HS-5 (cell line): ENCODE measurements at places on chromosomes 11 and 22.

DNA sequence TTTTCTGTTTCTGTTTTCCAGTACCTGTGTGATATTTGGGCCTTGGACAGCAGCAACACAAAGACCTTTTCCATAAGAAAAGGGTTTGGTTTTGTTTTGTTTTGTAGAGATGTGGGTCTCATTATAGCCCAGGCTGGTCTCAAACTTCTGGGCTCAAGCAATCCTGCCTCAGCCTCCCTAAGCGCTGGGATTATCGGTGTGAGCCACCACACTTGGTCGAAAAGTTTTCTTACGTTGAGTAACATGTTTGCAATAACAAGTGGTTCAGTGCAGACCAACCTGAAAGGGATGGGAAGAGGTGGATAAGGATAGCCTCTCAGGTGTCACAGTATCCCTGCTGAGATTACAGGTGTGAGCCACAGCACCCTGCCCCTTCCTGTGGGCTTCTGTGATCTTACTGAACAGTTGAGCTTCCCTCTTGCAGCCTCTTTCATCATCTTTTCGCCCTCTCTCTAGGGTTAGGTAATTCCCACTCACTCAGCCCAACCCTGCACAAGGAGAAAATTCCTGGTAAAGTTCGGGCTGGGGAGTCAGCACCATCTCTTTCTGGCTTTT, 3.5 kb upstream of the MRPL48 start:
- no peak for DNase-seq

DNA sequence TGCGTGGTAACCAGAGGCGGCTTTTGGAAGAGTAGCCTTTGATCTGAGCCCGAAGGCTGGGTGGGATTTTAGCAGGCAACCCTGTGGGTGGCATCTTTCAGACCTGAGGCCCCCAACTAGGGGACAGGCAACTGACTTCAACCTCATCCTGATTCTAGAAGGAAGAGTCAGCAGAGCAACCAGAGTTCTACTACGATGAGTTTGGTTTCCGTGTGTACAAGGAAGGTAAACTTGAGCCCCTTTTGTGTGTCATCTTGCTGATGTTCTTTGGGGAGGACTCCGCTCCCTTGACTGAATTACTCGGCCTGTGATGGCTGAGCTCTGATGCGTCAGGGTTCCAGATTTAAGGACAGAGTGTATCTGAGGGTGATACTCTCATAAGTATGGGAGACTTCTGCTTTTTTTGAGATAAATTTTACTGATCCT, 31.6 kb downstream of the SGSM3 start:
- DNase-seq = no peak

- DNase-seq = peak; percentile 61
These were observed 1.2 kb upstream of the CCDC86 start for GRCh38 chr11:60840470-60841430.

DNA sequence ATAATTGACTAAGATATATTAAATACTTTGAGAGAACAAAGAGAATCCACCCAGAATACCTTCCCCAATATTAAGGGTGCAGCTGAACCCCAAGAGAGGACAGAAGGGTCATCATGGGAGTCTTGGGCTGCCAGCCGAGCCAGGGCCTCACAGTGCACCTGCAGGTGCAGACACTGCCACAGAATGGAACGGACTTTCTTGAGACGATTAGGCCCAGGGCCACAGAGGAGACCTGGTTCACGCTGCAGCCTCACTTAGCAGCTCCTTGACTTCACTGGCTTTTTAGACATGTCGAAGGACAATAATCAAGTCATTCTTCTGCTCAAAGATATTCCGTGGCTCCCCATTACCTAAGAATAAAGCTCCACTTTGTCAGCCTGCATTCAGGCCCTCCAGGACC, 100.6 kb downstream of the PHF21B start:
- no peak for DNase-seq

DNA sequence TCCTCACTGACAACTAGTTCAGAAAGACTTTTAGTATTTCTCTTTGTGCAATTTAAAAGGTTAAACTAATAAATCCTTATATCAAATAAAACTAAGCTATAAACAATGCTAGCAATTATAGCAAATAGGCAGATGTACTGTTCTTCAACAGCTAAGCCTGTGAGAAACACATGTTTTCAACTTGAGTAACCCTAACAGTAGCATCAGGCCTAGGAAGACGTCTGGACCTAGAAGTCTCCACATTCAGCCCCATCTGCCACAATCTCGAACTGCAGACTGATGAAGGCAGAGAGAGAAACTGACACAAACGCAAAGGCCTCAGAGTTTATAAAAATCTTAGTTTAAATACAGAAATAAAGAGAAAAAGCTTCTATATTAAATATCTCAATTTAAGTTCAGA, 2.5 kb downstream of the ST13 start:
- DNase-seq = no peak

- peak; percentile 22 for DNase-seq
These were observed 126.3 kb downstream of the LUZP2 start for GRCh38 chr11:24623121-24623520.

GRCh38 chr11:9470765-9471164, 10.0 kb downstream of the ZNF143 start:
- no peak for DNase-seq

DNA sequence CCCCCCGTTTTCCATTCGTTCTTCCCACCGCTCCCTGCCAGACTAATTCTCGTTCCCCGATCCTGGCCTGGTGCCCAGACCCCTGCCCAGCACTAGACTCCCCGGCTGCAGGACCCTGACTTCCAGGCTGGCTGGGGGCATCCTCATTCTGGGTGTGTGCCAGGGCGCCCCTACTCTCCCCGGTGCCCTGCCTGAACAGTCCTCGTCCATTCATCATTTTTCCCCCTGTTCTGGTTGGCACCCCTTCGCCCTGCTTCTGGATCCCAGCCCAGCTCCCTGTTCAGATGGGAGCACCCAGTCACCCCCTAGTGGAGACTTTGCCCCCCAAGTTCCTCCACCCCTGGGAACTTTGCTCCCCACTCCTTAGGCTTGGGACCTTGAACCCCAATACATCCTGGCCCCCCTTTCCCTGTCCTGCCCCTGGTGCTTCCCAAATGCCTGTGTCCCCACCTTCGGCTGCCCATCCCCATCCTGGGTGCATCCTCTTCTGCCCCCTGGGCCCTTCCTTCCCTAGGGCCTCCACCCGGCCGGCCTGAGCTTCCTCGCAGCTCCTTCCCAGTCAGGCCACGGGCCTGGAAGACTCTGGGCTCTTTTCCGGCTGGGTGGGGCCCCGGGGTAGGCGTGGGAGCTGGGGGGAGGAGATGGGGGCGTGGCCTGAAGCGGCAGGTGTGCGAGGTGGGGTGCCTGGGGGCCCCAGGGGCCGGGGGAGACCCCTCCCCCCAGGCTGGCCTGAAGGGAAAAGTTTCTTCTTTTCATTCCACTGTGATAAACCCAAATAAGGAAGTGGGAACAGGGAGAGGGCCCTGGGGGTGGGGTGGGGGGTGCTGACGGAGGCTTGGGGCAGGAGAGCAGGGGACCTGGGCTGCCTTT, 908 bp downstream of the PLCB3 start:
- DNase-seq = no peak

DNA sequence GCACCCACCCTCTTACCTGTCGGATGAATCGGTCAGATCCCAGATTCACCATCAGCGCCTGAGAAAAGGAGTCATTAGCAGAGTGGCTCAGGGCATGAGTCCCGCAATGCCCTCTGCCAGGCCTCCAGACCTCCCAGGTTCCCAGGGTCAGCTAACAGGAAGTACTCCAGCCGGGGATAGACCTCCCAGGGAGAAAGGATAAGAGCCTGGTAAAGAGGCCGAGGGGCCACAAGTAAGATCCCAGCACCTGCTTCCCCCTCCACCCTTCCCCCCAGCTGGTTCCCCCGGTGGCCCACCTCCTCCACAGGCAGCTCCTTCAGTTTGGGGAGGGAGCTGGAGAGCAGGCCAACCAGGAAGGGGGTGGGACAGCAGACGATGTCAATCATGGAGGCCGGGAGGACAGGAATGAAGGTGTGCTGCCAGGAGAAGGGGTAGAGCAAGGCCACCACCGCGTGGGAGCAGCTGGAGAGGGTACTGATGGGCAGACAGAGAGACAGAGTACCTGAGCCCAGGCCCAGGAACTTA, 16.4 kb downstream of the RPL27A start:
- no peak for DNase-seq

GRCh38 chr22:29610780-29611179, 7.3 kb downstream of the NF2 start:
- no peak for DNase-seq

- no peak for DNase-seq
These were observed 7.6 kb downstream of the TMPRSS5 start for GRCh38 chr11:113698515-113698914.

- peak; percentile 38 for DNase-seq
These were observed 27.0 kb downstream of the P4HA3 start for GRCh38 chr11:74284466-74284865.

DNA sequence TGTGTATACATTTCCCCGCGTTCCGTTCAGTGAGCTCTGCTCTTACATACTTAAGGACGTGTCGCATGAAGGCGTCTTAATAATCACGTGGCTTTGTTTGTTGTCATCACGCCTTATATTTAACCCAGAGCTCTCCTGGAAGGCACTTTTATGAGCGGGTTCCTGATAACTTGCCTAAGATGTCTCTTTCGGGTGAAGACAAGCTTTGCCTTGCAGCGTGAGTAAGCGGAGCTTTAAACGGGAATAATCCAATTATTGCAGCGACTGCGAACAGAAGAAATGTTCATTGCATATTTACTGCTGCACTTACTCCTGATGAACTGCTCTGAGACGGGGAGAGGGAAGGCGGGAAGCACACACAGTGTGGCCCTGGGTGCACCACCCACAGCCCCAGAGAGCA, 1128.2 kb downstream of the BRD1 start:
- no peak for DNase-seq

DNA sequence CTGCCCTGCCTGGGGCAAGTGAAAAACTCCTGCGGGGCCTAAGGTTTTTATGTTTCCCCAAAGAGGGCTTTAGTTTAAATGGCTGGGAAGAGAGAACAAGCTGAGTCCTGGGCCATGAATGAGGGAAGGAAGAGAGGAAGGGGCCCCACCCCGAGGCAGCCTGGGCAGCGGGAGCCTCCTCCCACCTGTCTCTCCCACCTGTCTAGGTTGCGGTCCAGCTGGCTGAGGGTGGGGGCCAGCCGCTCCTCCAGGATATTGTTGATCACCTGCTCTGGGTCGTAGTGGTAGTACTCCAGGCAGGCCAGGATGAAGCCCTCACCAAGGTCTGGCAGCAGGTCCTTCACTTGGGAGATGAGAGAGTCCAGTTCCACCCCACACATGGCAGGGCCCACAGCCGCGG, 34.6 kb downstream of the UQCR10 start:
- no peak for DNase-seq

DNA sequence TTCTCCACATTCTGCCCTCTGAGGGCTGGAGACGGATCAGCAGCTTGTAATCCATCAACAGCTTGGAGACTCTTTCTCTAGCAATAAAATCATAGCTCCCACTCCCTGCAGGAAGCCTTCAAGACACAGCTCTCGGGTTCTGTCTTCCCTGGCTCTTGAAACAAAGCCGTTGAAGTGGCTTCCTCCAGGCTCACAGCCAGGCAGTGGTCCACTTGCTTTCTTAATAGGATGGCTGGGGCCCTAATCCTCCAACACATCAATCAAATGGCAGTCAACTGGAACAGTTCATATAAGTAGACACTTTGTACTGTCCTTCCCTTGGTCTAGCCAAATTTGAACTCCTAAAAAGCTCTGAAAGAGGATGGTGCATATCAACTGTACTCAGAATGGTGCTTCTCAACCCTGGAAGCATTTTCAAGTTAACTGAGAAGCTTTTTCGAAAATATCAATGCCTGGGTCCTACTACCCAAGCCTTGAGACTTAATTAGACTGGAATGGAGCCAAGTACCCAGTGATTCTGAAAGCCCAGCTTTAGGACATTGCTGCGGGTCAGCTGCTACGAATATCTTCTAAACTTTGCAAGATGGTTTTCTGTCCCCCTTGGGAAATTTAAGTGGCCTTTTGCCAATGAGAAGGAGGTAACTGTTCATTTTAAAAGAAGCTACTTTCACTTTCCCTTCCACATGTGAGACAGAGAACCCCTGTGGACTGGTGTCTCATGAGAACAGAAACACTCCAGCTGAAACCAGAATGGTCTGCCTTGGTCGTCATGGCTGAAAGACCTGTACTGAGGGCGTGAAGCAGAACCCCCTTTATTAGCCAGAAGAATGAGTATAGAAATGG, 74.7 kb downstream of the SC5D start:
- DNase-seq = no peak

DNA sequence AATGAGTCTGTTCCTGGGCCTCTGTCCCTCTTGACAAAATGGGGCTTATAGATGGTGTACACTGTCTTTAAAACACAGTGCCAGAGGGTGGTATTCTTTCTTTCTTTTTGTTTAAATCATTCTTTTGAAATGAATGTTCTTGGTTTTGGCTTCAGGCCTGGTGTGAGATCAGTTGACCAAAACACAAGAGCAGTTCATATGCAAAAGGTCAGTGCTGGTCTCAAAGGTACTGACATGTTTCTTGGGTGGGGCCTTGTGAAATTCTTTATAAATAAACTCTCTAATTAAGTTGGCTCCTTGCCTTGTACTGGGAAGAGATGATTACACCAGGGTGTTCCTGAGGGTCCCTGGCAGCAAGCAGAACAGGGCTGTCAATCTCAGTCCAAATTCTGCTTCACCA, 110.0 kb downstream of the FBXO7 start:
- DNase-seq = no peak

- DNase-seq = no peak
These were observed 116.5 kb downstream of the HIPK3 start for GRCh38 chr11:33373636-33374035.

DNA sequence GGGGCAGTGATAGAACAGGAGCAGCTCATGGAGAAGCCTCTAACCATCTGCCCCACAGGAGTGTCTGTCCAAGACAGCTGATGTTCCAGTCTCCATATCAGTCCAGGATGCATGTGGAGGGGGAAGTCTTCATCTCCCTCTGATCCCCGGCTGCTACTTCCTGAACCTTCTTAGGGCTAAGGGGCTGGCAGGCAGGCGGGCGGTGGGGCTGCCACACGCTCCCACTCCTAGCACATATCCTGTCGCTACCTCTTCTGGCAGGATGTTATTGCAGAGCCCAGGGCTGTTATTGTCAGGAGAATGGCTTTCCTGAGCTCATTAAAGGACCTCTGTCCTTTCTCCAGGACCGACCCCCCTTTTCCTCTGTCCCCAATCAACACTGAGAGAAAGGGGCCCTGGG, 25.4 kb downstream of the LRRC55 start:
- DNase-seq = no peak

DNA sequence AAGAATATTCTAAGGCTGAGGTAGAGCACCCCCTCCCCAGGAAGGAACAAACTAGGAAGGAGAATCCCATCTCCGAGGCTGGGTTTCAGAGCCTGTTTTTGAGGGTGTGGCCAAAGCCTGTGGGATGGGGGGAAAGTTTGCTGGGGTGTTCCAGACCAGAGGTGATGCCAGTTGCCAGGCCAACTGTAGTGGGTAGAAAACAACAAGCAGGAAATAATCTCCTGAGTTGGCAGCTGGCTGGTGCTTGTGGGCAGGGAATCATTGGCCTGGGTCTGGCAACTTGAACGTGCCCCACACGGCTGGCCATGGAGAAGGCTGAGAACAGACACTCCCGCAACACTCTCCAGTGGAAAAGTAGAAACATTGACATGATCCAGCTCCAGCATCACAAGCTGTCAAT, 385.6 kb downstream of the ETS1 start:
- no peak for DNase-seq
